ENCODE measurements at places on chromosomes 5 and 9. TPM values are rescaled to one million over a fixed set of nuclear protein-coding genes. Genes with fewer than 3 reads are reported as not detected.
A peak's percentile ranks its signal among the peaks of the same experiment; 100 is the strongest.

- DNase-seq = no peak
Measured at GRCh38 chr5:99788482-99788881, 746.7 kb upstream of the FAM174A start.

DNA sequence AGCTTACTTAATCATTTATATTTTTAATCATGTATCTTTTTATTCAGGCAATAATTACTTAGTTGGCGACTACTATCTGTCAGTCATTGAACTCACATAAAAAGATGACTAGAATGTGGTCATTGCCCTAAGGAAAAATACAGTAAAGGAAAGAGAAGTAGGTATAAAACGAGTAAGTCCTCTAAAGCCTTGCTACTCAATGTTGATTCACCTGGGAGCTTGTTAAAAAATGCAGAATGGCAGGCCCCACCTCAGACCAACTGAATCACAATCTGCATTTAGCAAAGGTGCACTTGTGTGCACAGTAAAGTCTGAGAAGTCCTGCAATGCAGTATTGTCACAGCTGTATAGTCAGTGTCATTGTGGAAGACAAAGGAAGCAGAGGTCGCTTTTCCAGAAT is 592.4 kb downstream of the CSNK1G3 start:
- no peak for DNase-seq

GRCh38 chr5:79695526-79695925 is 5.9 kb downstream of the CMYA5 start:
- no peak for DNase-seq

GRCh38 chr9:20227166-20227874 is 395.0 kb downstream of the MLLT3 start:
- DNase-seq = no peak

- no peak for DNase-seq
Measured at GRCh38 chr9:105328296-105328695, 83.8 kb downstream of the SLC44A1 start.

- DNase-seq = no peak
Measured at GRCh38 chr9:8684978-8685708, 885.6 kb upstream of the DMAC1 start.

GRCh38 chr5:115673596-115673995 is 47.8 kb upstream of the TMED7 start:
- DNase-seq = no peak

GRCh38 chr9:91349115-91349555 is 12.6 kb downstream of the AUH start:
- no peak for DNase-seq

DNA sequence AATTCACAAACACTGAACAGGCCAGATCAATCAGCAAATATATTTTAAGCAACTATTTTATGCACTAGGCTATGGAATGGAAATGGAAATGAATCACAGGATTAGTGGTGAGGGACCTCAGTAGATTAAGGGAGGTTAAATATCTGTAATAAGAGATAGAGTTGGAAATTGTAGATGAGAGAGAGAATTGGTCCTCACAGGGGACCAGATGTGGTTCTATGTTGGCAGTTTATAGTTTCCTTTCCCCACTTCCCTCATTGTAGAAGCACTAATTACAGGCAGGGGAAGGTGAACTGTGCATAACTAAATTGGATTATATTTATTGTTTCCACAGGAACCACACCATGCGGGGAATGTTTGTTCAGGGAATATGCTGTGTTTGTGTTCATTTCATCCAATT is 496.2 kb downstream of the ARHGEF28 start:
- no peak for DNase-seq

DNA sequence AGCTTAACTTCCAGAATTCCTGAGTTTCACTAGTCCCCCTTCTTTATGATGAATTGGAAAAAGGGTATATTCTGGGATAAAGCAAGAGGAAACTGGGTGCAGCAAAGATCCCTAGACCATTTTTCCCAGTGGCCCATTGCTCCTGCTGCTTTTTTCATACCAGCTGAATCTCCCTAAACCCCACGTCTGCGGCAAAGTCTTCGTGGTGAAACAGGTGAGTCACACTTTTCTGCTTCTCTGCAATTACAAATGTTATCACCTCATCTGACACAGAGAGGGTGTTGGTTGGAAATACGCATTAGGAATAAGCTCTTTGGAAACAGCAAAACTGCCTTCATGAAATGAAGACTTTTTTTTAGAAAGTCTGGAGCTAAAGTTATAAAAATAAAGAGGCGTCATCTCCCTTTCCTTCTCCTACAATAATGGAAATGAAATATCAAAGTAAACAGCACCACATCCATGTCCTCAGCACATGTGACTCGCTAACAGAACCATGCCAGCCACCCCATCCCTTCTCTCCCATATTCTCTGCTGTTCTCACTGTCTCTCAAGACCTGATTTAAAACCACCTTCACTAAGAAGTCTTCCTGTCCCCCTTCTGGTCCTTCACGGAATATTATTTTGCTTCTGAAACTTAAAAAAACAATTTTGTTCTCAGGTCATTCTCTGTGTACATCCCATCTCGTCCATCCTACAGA is 39.5 kb upstream of the GLRX start:
- DNase-seq = peak; percentile 20

DNA sequence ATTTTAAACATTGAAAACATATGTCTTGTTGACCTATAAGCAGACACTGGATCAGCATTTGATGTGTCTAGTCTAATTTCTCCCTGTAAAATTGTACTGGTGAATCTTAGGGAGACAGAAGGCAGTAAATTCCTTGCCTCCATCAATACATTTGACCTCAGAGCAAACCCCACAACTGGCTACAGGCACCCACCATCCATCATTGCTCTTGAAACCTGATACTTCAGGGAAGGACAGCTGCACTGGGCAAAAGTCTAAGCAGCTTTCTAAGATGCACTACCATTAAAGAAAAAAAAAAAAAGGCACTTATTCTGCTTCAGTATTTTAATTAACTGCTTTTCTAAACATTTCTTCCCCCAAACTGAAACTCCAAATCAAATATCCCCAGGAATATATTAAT is 1051.3 kb upstream of the DMAC1 start:
- DNase-seq = no peak

DNA sequence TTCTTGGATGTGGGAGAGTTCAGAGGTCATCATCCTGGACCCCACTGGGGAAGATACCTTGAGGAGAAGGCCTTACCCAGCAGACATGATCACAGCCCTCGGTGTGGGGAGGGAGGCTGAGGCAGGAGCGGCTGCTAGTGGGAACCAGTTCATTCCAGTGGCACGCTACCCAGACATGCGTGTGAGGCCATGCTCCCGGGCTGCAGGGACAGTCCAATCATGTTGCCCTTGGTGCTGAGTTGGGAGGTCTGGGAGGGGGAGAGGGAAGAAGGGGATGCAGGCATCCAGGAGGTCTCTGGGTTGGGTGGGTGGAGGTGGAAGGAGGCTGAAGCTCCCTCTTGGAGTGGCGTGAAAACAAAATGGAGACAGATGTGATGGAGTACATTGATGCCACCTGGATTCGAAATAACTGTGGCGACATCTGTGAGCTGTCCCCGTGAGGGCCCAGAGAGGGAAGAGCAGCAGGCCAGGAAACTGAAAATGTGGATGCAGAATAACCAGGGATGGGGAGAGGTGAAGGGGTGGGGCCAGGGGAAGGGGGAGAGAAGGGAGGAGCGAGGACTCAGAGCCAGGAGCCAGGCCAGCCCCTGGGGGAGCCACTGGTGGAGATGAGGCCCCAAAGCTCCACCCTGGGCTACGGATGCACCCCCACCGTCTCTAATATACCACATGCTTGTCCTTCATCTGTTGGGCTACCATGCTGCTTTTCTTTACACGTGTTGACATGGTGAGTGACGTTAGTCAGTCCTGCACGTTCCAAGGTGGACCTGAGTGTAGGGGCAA is 16.2 kb downstream of the NDUFS6 start:
- DNase-seq = no peak

DNA sequence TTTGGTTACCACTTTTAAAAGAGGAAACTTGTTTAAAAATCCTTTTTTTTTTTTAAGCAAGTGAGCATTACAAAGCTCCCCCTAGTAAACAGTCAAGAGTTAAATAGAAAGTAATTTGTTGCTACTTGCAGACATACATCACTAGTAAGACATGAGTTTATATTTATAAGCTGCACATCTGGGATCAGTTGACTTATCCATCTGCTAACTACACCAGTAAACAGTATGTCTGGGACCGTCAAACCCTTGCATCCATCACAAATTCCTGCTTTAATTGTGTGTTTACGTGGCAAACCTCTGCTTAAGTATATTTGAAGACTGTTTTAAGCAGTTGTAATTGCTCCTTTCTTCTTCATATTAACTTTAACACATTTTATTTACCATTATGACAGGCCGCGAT is 146.8 kb downstream of the EBF1 start:
- no peak for DNase-seq

The GPR150 gene
- 0.22 TPM for total RNA-seq

The SLC6A18 gene
- total RNA-seq = not detected

The SMIM32 gene
- total RNA-seq = not detected

The CDC20B gene
- total RNA-seq = not detected

The TMEM167A gene
- 96.2 TPM for total RNA-seq

The ZNF366 gene
- total RNA-seq = not detected

The SAXO1 gene
- total RNA-seq = not detected

The PRR16 gene
- not detected for total RNA-seq

Measured in activated T-helper 1 cell treated with anti-CD3 and anti-CD28 coated beads, Interleukin-12 subunit alpha, Interleukin-12 subunit beta, Interleukin-2, Interleukin-4 antibody, amounts not matched to agents 30 ng/mL and 10 ng/mL and 1 ng/mL, durations not matched to agents 14 hours and 24 hours and 36 hours (primary cell).